Fibroblast of lung (primary cell): ENCODE measurements at places on chromosomes 5 and 9. TPM values are rescaled to one million over a fixed set of nuclear protein-coding genes. Genes with fewer than 3 reads are reported as not detected.

WDR38 gene
- polyA plus RNA-seq, result not detected in 2 replicates

LRRC19 gene
- polyA plus RNA-seq, result not detected in 2 replicates

PTAR1 gene
- polyA plus RNA-seq, result 18.0 and 21.7 TPM in 2 replicates

RC3H2 gene
- polyA plus RNA-seq, result 29.4 and 43.1 TPM in 2 replicates

DDX4 gene
- polyA plus RNA-seq, result not detected in 2 replicates

RAPGEF6 gene
- polyA plus RNA-seq, result 9.1 and 10.2 TPM in 2 replicates

SPAG8 gene
- polyA plus RNA-seq, result 0.62 and 0.64 TPM in 2 replicates

PCDHB13 gene
- polyA plus RNA-seq, result 0.24 and 0.62 TPM in 2 replicates

FGD3 gene
- not detected in 2 replicates for polyA plus RNA-seq

FBXO4 gene
- polyA plus RNA-seq, result 12.4 and 14.9 TPM in 2 replicates

ASPN gene
- 4.1 and 5.5 TPM in 2 replicates for polyA plus RNA-seq

SEMA6A gene
- 0.22 and 0.43 TPM in 2 replicates for polyA plus RNA-seq

TAF11L10 gene
- polyA plus RNA-seq, result not detected in 2 replicates

CORO2A gene
- 0.11 and 0.26 TPM in 2 replicates for polyA plus RNA-seq

SLC46A2 gene
- polyA plus RNA-seq, result not detected in 2 replicates

SLC6A18 gene
- polyA plus RNA-seq, result not detected in 2 replicates

SPDL1 gene
- 24.5 and 34.4 TPM in 2 replicates for polyA plus RNA-seq

NAIP gene
- 1.4 and 2.7 TPM in 2 replicates for polyA plus RNA-seq

SAP30L gene
- 25.1 and 31.5 TPM in 2 replicates for polyA plus RNA-seq

PCDHB15 gene
- polyA plus RNA-seq, result 0.12 and 0.31 TPM in 2 replicates

PAEP gene
- not detected in 2 replicates for polyA plus RNA-seq

SHOC1 gene
- polyA plus RNA-seq, result 0.02 and 0.11 TPM in 2 replicates

CNTNAP3B gene
- 0.14 and 0.73 TPM in 2 replicates for polyA plus RNA-seq

GRXCR2 gene
- polyA plus RNA-seq, result not detected in 2 replicates

BSPRY gene
- not detected in 2 replicates for polyA plus RNA-seq

MZB1 gene
- polyA plus RNA-seq, result not detected in 2 replicates
